Amygdala (tissue), 56 donors: ENCODE measurements at places on chromosomes 2 and 18.

DNA sequence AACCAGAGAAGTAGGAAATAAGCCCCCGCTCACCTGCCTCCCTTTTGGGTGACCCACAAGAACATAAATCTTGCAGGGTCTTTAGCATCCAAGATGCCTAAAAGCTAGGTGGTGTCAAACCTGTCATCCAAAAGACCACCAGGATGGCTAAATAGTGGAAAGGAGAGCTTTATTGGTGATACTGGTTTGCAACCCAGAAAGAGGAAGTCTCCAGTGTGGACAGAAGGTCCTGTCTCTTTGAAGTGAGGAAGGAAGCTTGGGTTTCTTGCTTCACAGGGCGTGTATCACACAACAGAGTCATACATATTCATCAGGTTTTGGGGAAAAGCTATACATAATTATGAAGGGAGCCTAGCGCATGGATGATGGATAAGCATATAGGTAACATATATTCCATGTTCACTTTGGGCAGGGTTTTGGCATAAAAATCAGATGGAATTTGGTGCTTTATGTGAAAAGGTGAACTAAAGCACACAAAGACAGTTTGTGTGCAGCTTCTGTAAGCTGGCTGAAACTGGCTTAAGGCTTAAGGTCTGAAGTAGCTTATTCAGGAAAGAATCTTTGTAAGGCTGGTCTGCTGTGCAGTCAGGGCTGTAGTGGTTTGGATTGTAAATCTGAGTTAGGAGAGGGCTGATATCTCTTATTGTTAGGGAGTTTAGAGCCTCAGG, 102.2 kb upstream of the MSH2 start:
- no peak for DNase-seq

GRCh38 chr2:11891028-11891427, 144.6 kb downstream of the LPIN1 start:
- DNase-seq, result no peak

DNA sequence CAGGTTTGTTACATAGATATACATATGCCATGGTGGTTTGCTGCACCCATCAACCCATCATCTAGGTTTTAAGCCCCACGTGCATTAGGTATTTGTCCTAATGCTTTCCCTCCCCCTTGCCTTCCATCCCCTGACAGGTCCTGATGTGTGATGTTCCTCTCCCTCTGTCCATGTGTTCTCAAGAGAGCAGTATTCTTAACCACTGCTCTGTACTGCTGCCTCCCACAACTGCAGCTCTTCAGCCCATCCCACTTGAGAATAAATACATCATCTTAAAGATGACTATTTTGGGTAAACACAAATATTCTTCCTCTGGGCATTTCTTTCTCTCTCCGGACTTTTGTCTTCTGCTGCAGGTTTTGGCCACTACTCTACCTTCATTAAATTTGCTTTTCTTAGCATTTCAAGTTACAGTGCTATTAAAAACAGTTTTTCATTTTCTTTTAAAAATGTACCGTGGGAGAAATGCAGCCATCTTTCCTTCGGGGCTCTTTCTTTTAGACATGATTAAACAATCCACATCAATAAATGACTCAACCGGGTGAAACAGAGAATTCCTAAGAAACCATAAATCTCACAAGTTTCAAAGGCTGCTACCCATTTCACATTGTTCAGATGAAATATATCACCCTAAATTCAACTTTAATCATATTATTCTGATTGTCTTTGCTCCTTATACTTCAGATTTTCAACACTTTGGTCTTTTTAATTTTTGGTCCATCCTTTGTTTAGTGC, 323.4 kb downstream of the GALNT13 start:
- no peak for DNase-seq

- no peak for DNase-seq
Measured at GRCh38 chr2:204239411-204240165, 303.0 kb downstream of the ICOS start.

DNA sequence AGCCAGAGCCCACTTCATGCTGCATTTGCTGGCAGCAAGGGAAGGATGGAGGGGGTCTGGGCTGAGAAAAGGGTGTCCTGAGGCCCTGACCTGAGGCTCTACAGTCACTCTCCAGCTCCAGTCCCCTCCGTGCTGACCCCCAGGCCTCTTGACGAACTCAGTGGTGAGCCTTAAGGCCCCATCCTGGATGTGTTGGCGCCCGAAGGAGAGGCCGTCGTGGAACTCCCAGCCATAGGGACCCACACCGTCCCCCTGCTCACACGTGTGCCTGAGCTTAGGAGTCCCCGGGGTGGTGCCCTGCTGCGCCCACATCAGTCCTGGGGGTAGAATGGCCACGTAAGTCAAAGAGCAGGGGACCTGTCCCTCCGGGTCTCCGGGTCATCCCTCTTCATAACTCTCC, 776 bp downstream of the MOGS start:
- DNase-seq, result no peak

DNA sequence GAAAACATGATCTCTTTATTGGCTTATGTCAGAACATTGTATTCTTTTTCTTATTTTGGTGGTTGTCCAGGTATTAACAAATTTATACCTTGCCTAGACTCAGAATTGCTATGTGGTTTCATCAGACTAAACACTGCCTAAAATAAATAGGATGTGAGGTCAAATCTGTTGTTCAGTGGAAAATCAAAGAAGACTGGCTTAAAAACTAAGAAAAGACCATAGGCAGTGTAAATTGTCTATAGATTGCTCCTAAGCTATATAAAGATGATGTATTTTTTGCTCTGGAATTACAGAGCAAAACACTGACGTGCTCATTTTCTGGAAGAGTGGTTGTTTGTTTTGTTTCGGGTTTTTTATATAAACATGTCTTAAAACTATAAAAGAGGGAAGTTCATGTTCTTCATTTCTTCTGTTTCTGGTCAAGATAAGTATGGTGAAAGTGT, 266.0 kb downstream of the ALPK2 start:
- DNase-seq, result no peak

GRCh38 chr2:37851428-37851827, 73.7 kb upstream of the RMDN2 start:
- no peak for DNase-seq

DNA sequence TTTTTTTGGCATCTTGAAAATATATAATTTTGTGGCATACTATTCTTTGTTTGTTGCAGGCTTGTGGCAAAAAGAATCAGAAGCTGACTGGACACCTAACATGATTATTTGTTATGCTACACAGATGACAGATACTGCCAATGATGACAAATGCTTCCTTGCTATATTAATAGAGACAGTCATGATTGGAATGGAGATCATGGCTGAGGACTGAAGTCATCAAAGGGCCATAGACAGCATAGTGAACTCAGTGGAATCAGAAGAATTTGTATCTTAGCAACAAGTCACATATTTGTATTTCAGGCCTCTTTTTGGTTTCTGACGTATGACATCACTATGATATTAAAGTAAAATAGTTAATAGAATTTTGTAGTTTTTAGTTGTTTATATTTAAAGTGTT, 1003.8 kb upstream of the DDX18 start:
- no peak for DNase-seq

DNA sequence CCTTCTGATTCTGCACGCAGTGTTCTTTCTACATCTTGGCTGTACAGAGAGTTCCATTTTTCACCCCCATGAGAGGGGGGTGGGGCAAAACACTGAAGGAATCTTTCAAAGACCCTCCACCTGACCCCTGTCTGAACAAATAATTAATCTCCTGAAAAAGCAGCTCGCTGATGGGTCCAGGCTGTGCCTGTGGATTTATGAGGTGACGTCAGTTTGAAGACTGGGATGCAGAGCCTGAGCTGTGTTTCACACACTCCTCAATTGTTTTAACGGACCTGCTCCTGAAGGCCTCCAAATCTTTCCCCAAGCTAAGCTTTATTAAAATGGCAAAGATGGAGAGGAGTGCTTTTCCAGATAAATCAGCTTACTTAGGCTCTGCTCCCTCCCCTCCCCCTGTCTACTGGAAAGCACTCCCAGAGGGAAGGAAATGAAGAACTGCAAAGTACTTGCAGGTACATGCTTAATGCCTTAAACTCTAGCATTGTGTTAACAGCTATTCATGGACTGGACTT, 390.2 kb upstream of the TNP1 start:
- no peak for DNase-seq

DNA sequence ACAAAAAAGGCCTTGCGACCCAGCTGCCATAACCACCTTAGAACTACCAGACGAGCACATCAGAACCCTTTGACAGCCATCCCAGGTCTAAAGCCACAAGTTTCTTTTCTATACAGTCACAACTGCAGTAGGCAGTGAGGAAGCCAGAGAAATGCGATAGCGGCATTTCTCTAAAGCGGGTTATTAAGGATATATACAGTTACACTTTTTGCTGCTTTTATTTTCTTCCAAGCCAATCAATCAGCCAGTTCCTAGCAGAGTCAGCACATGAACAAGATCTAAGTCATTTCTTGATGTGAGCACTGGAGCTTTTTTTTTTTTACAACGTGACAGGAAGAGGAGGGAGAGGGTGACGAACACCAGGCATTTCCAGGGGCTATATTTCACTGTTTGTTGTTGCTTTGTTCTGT, 48.8 kb downstream of the FEZ2 start:
- no peak for DNase-seq

GRCh38 chr18:13582178-13582670, 144.1 kb downstream of the FAM210A start:
- no peak for DNase-seq

GRCh38 chr2:31223026-31223425, 5.7 kb upstream of the CAPN14 start:
- DNase-seq, result no peak

DNA sequence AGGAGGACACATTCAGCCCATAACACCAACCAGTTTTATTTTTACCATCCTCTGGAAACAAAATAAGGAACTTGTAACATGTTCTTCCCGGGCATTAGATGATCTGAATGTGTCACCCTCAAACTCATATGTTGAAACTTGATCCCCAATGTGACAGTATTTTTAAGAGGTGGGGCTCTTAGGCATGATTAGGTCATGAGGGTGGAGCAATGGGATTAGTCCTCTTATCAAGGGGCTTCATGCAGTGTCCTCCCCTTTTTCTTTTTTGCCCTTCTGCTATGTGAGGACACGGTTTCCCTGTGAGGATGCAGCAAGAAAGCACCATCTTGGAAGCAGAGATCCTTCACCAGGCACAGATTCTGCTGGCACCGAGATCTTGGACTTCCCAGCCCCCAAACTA, 401.5 kb upstream of the TRIB2 start:
- no peak for DNase-seq

GRCh38 chr2:221133941-221134340, 438.2 kb downstream of the EPHA4 start:
- DNase-seq, result no peak

- no peak for DNase-seq
Measured at GRCh38 chr18:54382733-54383252, 25.1 kb downstream of the C18orf54 start.

GRCh38 chr18:6636091-6636490, 93.4 kb upstream of the ARHGAP28 start:
- no peak for DNase-seq

- no peak for DNase-seq
Measured at GRCh38 chr2:190961918-190962487, 52.0 kb downstream of the STAT1 start.

DNA sequence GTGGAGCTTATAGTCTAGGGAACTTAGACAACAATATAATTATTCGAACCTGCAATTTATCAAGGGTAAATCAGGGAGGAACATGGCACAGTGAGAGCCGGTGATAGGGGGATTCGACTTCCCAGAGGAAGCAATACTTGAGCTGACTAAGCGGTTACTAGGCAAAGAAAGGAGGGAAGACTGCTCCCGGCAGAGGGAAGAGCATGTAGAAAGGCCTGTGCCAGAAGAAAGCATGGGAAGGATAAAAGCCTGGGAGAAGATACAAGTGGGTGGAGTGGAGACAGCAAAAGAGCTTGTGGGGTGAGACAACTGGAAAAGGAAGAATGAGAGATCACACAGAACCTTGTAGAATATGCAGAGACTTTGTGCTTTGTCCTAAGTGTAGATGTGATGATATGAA, 93.3 kb downstream of the MARCHF4 start:
- no peak for DNase-seq

DNA sequence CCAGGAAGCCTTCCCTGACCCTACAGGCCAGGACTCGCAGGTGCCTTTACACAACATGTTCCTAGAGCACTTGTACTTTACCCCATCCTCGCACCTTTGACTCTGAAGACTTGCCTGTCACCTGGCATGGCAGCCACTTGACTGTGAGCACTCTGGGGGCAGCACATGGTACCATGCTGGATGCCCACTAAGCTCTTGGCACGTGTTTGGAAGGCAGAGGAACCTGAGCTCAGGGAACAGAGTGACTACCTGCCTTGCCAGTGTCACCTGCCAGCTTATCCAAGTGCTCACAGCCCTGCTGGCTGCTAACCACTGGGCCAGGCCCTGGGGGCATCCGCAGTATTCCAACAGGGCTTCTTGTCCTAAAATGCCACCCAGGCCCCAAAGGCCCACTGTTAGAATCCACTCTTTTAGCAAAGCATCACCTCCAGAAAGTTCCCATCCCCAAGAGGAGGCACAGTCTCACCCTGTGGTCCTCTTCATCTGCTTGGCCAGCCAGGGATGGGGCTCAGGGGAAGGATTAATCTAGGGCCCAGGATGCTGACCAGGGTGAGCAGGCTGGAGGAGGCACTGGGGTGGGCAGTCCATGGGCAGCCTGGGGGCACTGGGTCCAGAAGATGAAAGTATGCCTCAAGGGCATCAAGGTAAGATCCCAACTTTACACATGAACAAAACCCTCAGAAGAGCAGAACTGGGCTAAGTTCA, 57.0 kb downstream of the ZBTB7C start:
- no peak for DNase-seq

GRCh38 chr2:38074764-38075506, 1.0 kb downstream of the CYP1B1 start:
- DNase-seq, result no peak

GRCh38 chr2:65716698-65717097, 284.3 kb upstream of the SPRED2 start:
- no peak for DNase-seq

- no peak for DNase-seq
Measured at GRCh38 chr2:65331336-65332025, 100.9 kb downstream of the SPRED2 start.

- no peak for DNase-seq
Measured at GRCh38 chr2:107412209-107412904, 414.3 kb upstream of the RGPD4 start.

DNA sequence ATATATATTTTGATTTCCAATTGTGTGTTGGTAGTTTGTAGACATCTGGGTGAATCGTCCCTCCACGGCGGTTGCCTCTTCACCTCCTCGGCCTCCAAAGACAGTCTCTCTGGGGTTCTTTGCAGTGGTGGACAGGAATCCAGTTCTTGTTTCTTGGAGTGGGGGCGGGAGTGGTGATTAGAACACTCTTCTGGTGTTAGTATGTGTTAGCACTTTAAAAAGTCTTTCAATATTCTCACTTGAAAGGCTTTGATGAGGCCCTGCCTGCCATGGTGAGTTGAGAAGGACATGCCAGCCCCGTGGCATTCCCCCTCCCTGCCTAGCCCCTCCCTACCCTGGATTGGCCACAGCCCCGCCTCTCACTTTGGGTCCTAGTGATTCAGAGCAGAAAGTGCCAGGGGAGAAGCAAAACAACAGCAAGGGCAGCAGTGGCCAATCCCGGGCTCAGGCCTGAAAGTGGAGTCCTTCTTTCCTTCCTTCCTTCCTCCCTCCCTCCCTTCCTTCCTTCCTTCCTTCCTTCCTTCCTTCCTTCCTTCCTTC, 316.8 kb upstream of the HS6ST1 start:
- no peak for DNase-seq
